NCI-H1930 (cell line): ENCODE measurements at places on chromosomes 7 and 10.

DNA sequence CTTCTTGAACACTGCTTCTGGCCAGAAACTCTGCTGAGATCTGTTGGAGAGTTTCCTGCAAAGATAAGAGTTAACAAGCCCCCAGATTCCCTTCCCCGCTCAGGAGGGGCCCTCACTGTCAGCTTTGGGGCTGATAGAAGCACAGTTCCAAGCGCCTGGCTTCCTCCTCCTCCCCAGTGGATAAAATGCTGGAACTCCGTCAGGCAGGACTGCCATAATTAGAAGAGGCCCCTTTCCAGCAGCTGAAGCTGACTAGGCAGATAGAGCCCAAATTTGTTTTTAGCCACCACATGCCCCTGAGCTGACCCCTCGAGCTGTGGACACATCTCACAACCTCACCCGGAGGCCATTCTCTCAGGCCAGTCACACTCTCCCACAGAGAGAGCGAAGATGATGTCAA lies 89.4 kb downstream of the TBXAS1 start:
- DNase-seq: no peak

- no peak for DNase-seq
These were observed 58.8 kb downstream of the VIM start for GRCh38 chr10:17286562-17287550.

DNA sequence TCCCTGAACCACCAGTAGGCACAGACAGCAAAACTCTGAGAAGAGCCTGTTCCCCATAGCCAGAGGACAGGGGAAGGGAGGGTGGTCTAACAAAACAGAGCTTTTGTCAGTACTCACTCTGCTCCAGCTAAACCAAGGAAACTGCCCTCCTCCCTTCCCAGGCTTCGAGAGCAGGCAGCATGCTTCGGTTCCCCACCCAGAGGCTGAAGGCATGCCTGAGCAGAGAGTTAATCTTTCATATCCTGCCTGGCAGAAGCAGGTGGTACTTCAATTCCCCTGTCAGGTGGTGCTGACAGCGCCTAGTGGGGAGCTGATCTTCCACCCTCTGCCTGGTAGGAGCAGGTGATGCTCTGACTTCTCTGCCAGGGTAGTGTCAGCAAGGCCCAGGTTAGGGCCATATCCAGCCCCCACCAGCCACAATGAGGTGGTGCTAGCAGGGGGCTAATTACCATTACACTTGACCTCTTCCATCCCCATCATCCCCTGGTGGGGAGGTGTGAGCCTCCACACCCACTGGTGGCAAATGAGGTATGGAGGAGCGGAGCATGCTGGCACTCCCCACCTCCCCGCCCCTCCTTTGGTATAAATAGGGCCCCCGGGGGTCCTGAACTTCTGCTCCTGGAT lies 35.1 kb downstream of the SDK1 start:
- DNase-seq: no peak

- no peak for DNase-seq
These were observed 35.0 kb upstream of the USP6NL start for GRCh38 chr10:11646450-11646849.

DNA sequence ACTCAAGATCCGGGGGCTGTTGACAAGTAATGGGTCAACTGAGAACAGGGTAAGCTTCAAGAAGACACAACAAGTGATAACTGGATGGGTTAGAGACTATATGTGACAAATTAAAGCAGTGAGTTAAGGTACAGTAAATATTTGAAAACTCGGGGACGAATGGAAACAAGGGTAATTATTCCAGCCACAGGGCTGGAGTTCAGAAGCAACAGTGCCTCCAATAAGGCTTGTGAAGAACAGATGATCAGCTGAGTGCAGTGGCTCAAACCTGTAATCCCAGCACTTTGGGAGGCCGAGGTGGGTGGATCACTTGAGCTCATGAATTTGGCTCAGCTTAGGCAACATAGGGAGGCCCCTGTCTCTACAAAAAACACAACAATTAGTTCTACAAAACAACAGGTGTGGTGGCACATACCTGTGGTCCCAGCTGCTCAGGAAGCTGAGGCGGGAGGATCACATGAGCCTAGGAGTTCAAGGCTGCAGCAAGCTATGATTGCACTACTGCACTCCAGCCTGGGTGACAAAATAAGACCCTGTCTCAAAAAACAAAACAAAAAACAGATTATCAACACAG lies 20.5 kb upstream of the DLD start:
- DNase-seq: no peak

DNA sequence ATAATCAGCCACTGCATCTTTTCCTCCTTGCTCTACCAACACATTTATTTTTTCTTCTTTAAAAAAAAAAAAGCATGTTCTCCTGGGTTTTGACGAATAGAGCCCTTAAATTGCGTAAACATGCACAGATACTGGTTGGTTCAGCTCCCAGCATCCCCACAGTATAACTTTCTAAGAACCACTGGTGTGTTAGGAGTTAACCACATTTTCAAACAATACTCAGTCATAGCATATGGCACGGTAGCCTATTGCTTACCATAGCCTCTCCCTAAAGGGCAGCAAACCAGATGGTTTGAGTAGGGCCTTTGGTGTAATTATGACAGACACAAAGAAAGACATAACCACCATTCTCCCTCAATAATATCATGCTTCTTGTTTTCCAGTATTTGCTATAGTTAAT lies 145.0 kb downstream of the LRRC4 start:
- DNase-seq: no peak

DNA sequence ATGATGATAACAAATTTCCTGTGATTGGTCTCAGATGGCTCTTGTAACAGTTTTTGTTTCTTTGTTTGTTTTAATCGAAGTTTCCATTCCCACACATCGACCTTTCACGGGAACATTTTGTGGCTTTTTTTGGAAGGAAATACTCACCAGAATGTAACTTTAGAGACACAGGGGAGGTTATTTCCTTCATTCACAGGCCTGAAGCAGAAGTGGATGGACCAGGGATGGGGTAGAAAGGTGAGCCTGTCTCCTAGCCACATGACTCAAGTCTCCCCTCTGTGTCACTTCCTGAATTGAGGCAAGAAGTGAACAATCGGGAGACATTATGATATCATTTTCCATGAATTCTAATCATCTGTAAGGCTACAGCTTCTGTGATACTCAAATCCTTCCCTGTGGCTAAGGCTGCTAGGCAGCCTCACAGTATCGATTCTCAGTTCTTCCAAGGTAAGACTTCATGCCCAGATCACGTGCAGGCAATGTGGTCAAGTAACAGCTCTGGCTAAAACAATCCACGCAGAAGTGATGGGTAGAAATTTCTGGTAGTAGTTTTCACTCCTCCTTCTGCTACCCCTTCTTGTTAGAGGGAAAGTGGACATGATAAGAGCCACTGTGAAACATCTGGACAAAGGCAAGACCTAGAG lies 203.9 kb upstream of the NEBL start:
- no peak for DNase-seq
